ENCODE measurements at places on chromosomes 11 and 22.

- DNase-seq, result peak; percentile 28
Observed at GRCh38 chr11:107563702-107564101, 1.8 kb downstream of the ALKBH8 start.

GRCh38 chr11:9357041-9357440 is 27.4 kb upstream of the IPO7 start:
- no peak for DNase-seq

DNA sequence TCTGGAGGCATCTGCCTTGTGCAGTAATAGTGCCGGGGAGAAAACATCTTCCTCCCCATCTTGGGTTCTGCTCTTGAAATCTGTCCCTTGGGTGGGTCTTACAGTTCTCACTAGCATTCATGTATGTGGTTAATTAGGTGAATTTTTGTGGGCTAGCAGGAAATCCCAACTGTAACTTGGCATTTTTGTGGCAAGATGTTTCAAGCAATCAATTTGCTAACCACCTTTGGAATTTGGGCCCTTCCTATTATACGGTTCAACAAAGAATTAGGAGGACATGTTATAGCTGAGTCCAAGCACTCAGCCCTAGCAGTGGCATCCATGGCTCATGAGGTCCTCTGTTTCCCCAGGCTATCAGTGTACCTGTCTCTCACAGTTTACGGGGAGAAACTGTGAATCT is 89.1 kb upstream of the MTNR1B start:
- DNase-seq, result no peak

- DNase-seq, result no peak
Observed at GRCh38 chr11:5581014-5581413, 337 bp downstream of the OR52B6 start.

- peak; percentile 70 for DNase-seq
Observed at GRCh38 chr22:50209893-50210292, 9.1 kb downstream of the SELENOO start.

DNA sequence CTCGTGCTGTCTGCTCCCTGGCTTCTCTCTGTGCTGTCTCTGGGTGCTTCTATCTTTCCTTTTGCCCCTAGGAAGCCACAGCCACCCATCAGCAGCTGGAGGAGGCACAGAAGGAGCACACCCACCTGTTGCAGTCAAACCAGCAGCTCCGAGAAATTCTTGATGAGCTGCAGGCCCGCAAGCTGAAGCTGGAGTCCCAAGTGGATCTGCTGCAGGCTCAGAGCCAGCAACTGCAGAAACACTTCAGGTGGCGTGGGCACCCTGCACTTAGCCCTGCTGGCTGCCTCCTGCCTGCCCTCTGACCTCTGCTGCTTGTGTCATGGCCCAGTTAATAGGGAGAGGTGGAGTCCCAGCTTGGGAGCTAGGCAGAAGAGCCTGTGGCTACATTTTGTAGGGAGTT is 67.8 kb downstream of the CEP164 start:
- DNase-seq, result no peak

DNA sequence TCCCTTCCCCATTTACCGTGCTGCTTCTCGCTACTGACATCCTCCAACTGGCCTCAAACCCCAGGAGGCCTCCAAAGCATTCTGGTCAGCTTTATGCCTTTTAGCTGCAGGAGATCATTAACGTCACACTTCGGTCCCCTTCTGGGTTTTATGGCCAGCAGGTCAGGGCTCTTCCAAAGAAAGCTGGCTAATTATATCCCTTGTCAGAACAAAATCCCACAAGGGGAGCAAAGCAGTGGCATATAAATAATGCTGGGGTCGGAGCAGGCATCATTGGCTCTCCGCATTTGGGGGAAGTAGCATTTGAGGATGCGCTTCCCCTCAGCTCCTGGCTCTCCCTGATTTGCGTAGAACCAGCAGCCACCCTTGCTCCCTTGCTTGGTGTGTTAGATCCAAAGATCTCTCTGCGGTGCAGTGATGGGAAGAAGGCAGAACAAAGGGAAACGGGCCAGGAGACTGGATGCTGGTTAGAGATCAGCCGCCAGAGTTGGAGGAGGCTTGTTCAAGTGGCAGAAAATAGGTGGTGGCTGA is 117.4 kb downstream of the DBX1 start:
- no peak for DNase-seq

DNA sequence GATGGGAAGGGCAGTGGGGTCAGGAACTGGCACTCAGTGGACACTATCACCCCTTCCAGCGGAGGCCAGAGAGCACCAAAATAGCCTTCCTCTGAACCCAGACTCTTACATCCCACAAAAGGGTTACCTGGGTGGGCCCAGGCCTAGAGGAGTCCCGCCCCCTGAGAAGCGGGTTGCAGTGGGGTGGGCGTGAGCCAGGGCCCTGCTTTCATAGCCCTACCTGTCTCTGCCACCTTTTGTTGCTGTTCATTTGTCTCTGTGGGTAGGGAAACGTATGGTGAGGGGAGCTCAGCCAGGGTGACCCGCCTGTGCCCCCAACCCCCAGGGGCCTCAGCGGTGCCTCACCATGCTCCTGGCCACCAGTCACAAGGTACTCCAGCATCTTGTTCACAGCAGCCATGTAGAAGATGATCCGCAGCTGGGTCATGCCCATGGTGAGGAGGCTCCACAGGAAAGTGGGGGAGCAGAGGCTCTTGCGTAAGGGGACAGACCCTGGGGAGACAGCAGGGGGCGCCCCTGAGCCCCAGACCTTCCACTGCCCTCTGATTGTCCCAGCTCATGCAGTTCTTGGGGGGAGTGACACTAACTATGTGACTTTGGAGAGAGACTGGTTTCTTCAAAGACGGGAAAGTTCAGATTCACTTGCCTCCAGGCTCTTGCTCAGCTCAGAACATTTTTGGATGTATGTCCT is 24.0 kb downstream of the SLC43A1 start:
- peak; percentile 54 for DNase-seq

DNA sequence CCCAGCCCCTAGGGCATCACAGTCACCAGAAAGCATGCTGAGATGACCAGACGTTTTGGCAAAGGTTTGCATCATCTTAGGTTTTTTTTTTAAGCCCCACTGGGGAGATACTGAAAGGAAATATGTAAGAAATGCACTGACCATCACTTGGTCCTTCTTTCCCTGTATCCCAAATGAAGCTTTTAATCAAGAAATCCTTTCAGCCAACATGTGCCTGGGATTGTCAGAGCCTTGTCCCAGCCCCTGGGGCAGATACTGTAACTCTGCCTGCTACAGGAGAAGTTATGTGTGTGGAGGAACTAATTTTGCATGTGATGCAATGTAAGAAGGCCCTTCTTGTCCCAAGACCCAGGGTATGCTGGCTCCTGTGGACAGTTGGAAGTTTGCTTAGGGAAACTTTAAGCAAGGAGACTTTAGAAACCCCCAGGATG is 65.6 kb downstream of the PPFIBP2 start:
- DNase-seq, result no peak

DNA sequence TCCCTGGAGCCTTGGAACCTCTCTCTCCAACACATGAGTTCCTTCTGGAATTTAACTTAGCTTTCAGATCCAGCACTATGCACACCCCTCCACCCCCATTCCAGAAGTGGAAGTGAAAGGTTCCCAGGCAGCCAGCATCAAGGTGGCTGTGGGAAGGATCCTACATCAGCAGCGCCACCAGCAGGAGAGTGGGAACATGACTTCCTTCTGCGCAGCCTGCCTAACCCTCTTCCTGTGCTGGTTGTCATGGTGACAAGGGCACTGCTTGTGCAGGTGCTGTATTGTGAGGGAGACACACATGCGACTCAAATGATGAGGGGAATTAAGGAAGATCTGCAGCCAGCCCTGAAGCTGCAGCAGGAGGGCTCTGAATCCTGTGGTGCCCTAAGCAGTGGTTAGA is 904.5 kb upstream of the API5 start:
- no peak for DNase-seq

DNA sequence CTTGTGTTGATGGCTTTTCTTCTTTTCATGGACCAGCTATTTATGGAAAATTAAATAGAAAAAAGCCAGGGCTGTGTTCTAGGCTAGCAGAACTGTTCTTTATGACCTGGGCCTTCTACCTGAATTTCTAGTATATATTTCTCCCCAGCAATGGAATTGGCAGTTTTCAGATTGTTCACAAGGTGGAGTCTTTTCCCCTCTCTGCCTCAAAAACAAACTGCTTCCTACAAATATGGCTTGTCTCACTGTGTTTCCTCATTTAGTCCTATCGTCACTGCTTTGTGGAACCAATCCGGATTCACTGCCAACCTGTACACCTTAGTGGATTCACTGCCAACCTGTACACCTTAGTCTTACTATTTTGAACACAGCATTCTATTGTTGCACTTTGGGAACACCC is 5.0 kb upstream of the APOL5 start:
- DNase-seq, result no peak

DNA sequence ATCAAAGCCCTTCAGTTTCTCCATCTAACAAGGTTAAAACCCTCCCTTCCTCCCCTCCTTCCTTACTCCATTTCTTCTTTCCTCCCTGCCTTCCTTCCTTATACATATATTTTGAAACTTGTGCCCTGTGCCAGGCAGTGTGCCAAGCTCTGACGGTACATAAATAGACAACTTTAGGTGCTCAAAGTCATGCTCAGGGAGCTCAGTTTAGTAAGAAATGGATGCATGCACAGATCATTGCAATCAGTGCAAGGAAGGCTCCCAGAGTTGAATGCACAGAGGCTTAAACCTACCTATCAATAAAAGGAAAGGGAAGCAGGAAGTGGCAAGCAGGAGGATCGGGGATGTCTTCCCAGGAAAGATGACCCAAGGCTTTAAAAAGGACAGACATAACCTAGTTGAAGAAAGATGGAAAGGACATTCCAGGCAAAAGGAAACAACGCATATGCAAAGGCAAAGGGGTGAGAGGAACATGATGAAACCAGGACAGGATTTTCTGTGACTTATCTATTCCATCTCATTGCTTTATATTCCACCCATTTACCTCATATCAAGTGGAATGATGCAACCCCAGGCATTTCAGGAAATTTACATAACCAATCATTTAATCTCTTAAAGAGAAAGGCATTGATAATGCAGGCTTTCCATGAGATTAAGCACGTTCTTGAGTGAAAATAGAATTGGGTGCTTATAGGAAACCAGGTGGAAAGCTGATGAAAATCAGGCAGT is 13.2 kb downstream of the FZD4 start:
- no peak for DNase-seq

DNA sequence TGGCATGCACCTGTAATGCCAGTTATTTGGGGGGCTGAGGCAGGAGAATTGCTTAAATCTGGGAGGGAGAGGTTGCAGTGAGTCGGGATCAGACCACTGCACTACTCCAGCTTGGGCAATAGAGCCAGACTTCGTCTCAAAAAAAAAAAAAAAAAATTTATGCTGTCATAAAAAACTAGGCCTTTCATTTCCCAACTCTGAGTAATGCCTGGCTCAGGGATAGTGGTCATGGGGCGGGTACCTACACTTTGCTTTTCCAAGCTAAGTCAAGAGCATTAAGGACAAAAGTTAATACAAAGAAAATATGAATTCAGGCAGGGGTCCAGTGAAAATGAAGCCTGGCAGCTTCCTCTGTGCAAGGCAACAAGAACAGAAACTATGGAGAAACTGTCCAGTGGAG is 16.3 kb downstream of the CPSF7 start:
- DNase-seq, result no peak

GRCh38 chr11:4194889-4195288 is 100.3 kb downstream of the RRM1 start:
- no peak for DNase-seq
